ENCODE measurements at places on chromosomes 2 and 18.

DNA sequence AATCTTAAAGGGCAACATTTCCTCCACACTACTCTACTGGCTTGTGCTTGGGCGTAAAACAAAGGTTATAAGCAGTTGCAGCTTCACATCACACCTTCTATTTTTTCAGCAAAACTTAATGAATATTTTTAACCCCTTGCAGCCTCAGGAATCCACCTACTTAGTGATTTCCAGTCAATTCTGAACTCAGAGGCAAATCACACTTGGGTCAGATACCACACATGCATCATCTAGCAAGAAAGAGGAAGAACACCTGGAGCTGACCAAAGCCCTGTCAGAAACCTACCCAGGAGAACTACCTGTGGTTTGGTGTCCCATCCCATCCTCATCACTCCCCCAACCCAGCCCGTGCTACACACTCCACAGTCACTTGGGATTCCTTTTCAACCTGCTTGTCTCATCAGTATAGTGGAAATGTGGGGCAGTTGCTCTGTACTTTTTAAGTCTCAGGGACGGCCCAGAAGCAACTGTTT is 25.5 kb downstream of the PIAS2 start:
- no peak for DNase-seq

- no peak for DNase-seq
These were observed 164.1 kb upstream of the GATA6 start for GRCh38 chr18:22005191-22005841.

GRCh38 chr2:97911922-97912575 is 83.7 kb downstream of the TMEM131 start:
- DNase-seq = no peak

GRCh38 chr2:201580486-201580885 is 62.8 kb downstream of the TMEM237 start:
- no peak for DNase-seq

DNA sequence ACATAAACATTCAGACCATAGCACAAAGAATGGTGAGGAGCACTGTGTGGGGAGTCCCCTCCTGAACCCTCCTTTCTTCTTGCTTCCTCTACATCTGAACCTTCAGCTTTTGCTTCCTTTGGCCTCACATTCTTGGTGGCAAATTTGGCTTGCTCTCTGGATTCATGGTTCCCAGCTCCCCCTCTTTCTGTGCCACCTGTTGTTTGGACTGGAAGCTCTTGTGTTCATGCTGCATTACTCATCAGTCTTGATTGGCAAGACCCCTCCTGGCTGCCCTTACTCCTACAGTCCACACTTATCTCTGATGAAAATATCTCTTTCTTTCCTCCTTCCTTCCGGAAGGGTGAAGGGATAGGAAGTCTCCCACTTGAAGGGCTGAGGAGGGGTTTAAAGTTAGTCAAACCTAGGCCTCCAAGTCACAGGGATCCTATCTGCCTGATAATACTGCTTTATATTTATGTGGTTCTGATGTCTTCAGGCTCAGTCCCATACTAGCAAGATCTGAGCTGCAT is 70.0 kb downstream of the MYO3B start:
- no peak for DNase-seq

- DNase-seq = no peak
These were observed 23.5 kb downstream of the CNGA3 start for GRCh38 chr2:98369710-98370239.

DNA sequence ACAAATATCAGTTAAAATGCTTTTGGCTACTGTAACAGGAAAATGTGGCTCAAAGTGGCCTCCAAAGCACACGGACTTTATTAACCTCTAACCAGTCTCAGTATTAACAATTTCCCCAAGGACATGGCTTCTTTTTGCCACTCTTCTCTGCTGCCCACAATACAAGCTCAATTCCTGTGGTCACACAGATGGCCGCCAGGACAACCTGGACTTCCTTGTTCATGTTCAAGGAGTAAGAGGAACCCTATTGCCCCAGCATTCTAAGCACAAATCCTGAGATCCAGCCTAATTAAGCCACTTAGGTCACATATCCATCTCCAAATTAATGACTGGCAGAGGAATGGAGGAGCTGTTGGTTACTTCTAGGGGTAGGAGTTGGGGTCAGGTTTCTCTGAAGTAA is 38.2 kb downstream of the AOX1 start:
- no peak for DNase-seq

- no peak for DNase-seq
These were observed 52.9 kb downstream of the RNU4ATAC start for GRCh38 chr2:121583555-121583954.

DNA sequence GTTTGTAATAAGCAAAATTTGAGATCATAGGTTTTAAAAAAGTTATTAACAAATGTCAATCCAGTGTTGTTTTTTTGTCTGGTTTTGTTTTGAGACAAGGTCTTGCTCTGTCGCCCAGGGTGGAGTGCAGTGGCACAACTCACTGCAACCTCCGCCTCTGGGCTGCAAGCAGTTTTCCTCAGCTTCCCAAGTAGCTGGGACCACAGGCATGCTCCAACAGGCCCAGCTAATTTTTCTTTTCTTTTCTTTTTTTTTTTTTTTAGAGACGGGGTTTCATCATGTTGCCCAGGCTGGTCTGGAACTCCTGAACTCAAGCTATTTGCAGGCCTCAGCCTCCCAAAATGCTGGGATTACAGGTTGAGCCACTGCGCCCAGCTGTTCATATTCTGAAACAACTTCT is 31.3 kb downstream of the GALNT3 start:
- no peak for DNase-seq

DNA sequence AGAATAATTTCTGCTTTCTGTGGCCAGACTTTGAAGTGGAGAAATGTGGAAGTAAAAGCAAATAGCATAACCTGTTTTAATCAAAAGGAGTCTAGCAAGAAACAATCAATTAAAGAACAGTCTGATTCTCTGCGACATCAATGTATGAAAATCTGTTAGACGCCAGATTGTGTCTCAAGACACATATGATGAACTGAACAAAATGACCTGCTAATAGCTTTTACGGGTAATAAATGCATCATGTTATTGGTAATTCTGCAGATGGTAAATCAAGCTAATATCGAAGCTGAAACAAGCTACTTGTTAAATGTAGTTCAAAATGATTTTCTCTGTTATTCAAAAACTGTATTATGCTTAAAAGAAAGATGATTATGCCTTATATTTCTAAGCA is 208.5 kb upstream of the FIGN start:
- DNase-seq = no peak
